ENCODE measurements at places on chromosomes 6 and 20.

- no peak for DNase-seq
Observed at GRCh38 chr6:131070061-131070460, 7.0 kb upstream of the EPB41L2 start.

- DNase-seq = no peak
Observed at GRCh38 chr6:37362101-37362828, 8.5 kb downstream of the RNF8 start.

- no peak for DNase-seq
Observed at GRCh38 chr6:1326535-1327121, 14.7 kb downstream of the FOXQ1 start.

- DNase-seq = no peak
Observed at GRCh38 chr6:113855500-113856374, 1.4 kb upstream of the MARCKS start.

GRCh38 chr6:149218915-149219314, 98.6 kb upstream of the TAB2 start:
- DNase-seq = no peak

- DNase-seq = no peak
Observed at GRCh38 chr20:17518339-17519052, 12.7 kb downstream of the BFSP1 start.

GRCh38 chr6:129033581-129033980, 150.6 kb downstream of the LAMA2 start:
- DNase-seq = no peak

DNA sequence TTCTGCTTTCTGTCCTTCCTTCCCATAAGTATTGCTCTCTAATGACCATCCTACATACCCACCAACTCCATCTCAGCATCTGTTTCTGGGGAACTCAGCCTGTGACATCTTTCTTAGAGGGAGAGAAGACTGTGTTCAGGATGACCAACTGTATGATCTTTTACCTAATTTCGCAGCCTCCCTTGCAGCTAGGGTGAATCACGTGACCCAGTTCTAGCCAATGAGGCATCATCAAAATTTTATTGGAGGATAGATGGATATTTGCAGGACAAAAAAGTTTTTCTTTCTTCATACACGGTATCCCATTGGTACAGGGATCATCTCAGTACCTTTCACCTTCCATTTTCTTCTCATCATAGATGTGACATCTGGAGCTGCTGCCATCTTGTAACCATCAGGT, 14.4 kb upstream of the MC3R start:
- DNase-seq = no peak

- DNase-seq = no peak
Observed at GRCh38 chr20:25197870-25198190, 2.3 kb downstream of the ENTPD6 start.

- no peak for DNase-seq
Observed at GRCh38 chr6:18988636-18989035, 601.5 kb downstream of the RNF144B start.

DNA sequence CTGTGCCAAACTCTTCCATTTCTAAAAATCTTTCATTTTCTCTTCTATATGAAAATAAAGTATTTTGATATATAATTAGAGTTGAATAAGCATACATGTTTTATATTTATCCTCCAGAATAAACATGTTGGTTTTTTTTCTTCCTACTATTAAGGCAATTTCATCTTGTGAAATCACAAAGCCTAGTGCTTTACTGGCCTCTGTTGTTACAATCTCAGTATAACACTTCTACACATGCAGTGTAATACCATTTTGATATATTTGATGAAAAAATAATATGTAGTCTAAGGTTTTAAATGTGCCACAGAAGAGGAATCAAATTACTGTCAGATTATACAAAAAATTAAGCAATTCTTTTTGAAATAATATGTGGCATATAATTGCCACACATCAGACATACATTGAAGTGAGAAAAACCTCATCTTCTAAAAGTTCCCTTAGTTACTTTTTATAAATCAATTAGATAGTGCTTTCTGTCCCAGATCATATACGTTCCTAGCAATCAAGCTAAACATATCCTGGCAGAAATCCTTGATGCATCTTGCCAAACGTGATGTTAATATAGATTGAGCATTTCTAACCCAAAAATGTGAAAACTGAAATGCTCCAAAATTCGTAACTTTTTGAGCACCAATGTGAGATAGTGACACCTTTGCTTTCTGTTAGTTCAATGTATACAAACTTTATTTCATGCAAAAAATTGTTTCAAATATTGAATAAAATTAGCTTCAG, 225.1 kb upstream of the MANEA start:
- no peak for DNase-seq

- no peak for DNase-seq
Observed at GRCh38 chr20:5821627-5822215, 71.5 kb downstream of the SHLD1 start.

DNA sequence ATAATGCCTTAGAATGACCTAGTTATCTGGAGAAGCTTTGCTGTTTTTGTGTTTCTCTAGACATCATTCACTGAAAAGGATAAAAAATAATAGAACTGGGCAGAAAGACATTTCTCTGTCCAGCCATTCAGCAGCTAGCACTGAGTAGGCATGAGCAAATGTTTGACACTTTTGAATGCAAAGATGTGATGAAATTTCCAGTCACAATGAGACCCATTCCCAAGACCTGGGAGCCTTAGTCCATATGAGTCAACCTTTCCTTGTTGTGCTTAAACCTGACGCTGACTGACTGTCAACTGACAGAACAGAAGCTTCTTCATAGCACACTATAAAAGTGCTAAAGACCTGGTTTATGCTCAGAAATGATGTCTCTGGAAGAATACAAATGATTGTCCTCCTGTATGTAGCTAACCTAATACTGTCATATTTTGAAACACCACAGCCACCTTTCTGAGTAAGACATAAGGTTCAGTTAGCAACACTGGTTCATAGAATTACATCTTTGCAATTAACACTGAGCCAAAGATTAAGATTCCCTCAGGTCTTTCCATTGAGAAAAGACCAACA, 17.1 kb downstream of the RALGAPA2 start:
- no peak for DNase-seq

GRCh38 chr6:155980014-155980767, 524.6 kb upstream of the NOX3 start:
- DNase-seq = no peak

DNA sequence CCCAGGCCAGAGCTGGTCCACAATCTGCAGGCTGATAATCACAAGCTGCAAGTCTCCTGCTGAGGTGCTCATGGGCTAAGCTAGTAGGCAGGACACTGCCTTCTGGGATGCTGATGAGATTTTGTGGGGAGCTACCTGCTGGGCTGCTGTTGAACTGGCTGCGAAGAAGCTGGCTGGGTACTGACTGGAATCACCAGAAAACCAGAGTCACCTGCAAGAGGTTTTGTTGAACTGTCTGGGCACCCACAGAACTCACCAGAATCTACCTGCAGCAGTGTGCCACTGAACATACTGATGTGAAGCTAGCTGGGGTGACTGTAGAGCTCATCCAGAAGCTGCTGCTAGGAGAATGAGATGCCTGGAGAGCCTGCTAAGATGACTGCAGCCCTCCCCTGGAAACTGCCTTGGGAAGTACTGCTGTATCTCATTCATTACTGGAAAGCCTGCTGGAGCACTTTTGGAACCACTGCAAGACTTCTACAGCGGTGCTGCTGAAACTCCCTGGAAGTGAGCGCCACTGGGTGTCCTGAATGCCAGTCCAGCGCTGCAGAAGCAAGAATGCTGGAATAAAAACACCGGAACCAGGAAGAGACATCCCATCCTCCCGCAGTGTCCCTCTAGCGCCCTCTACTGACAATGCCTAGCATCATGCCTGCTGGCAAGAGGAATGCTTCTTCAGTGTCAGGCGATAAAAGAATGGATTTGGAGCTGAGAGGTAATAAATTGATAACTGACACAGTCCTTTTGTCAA, 64.9 kb upstream of the ARHGAP18 start:
- peak; percentile 70 for DNase-seq

- DNase-seq = no peak
Observed at GRCh38 chr6:119334535-119335264, 14.9 kb downstream of the MAN1A1 start.

GRCh38 chr6:157713451-157714152, 109.4 kb upstream of the SNX9 start:
- DNase-seq = no peak

DNA sequence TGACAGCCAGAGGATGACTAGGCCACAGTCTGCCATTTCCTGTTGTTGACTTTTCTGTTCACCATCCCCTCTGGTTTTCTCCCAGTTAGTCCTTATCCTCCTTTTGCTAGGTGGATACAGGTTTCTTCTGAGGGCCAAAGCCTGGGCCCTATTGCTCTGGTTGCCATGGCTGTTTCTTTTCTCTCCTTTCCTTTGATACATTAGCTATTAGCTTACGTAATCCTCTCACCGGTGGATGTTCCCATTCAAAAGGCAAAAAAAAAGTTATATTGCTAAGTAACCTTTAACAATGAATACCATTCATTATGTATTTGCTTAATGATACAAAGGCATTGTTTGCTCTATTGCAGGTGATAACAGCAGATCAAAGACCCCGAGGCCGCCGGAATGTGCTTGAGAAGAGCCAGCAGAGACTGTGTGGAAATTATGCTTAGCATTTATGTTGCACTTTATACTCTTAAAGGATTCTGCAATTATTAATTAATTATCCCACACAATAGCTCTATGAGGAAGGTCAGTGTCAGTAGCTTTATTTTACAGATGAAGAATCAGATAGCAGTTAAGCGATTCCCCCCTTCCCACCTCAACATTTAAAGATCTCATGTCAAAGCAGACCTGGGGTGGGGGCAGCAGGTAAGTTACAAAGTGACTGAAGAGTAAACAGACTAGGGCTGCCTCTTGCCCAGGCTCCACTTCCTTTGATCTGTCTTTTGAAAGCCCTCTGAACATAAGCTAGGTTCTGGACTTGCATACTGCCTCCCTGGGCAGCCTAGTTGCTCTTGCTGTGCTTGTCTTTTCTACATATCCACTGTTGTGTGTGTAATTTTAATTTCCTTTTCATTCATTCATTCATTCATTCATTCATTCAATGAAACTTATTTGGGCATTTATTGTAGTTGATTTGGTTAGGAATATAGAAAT, 14.5 kb upstream of the TFB1M start:
- DNase-seq = peak; percentile 69

GRCh38 chr6:107272246-107272645, 156.9 kb upstream of the BEND3 start:
- DNase-seq = no peak

GRCh38 chr6:52551483-52552277, 25.2 kb downstream of the TRAM2 start:
- DNase-seq = peak; percentile 71

DNA sequence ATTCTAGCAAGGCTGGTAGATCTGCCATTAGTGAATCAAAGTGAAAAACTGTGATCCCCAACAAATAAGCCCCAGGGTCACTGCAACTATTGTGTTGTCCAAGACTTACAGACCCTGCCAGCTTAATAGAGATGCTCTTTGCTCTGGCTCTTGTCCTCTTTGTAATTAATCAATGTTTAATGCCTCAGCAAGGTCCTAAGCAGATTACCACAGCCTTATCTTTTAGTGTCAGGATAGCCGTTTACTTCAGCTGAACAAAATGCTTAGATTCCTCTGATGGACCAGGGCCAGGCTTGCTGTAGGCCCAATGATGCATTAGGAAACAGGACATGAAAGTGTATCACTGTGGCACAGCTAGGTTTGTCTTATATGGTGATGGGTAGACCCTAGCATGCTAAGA, 353.3 kb downstream of the HACE1 start:
- DNase-seq = no peak

- no peak for DNase-seq
Observed at GRCh38 chr20:39133201-39133600, 171.1 kb downstream of the DHX35 start.

- DNase-seq = no peak
Observed at GRCh38 chr20:57330998-57331397, 1.4 kb downstream of the SPO11 start.

DNA sequence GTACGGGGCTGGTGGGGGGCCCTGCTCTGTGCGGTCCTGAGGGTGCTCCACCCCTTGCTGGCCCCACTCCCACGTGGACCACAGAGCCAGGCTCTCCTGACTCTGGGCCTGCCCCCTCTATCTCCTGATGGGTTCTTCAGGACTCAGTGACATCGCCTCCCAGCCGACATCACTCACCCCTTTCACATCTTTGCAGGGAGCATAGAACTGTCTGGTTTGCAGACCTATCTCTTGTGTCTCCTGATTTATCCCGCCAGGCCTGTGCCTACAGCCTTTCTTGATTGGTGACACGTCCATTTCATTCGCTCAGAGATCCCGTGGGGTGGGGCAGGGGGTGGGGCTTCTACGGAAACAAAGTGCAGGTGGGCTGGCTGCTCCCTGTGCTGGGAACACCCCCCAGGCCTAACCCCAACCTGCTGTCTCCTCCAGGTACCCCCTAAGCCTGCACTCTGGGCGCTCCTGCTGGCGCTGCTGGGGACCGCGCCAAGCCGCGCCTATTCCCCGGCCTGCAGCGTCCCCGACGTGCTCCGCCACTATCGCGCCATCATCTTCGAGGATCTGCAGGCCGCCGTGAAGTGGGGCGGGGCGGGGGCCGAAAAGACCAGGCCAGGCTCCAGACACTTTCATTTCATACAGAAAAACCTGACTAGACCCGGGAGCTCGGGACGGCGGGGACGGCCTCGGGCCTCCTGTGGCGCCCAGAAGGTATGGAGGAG, 1.7 kb downstream of the C20orf204 start:
- DNase-seq = no peak

GRCh38 chr20:46037036-46037435, 8.0 kb downstream of the SLC12A5 start:
- DNase-seq = no peak

DNA sequence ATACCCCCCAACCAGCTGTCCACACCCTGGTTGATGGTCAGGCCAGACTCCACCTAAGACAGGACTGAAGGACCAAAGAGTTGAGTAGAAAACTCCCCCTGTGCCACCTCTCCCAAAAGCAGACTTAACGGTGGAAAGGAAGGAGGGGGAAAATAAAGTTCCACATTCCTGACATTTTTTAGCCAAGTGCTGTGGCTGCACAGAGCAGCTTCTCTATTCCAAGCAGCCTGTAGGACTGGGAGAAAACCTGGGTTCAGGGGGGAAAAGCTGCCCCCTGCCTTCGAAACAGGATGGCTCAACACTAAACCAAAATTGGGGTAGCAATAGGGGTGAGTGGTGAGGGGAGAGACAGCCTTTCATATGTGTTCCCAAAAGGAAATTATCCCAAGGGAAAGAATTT, 3.6 kb downstream of the TRAM2 start:
- DNase-seq = no peak

DNA sequence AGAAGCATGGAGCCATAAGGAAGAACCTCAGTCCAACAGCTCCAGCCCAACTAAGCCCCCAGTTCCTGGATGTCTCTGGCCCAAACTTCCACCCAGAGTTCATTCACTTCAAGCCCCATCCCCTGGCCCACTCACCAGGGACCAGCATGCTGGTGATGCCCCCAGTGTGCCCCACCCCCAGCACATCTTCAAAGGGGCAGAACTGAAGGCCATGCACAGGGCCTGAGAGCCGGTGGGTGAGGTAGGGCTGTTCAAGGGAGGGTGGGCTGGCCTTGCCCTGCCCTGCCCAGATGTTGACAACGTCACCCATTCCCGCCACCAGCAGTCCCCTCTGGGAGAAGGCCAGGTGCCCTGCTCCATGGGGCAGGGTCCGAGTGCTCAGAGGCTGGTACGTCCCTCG, 3.6 kb downstream of the B3GALT4 start:
- no peak for DNase-seq

GRCh38 chr6:44078827-44079671, 48.2 kb downstream of the MRPL14 start:
- no peak for DNase-seq

GRCh38 chr6:154733183-154733625, at the start of gene SCAF8:
Gene SCAF8, plus strand, starts transcription at chr6:154733416. Its CDS starts 485 bp downstream, at chr6:154733901.
- DNase-seq = peak; percentile 92

- no peak for DNase-seq
Observed at GRCh38 chr6:115865914-115866313, 194.8 kb downstream of the FRK start.

GRCh38 chr6:128364766-128365519, 155.5 kb downstream of the PTPRK start:
- DNase-seq = no peak

Measured in upper lobe of right lung (tissue), 1 donor.